Activated T-cell treated with anti-CD3 and anti-CD28 coated beads, Interleukin-2, amount 50 U/mL, for 48 hours (primary cell): ENCODE measurements at places on chromosomes 3 and 15.

DNA sequence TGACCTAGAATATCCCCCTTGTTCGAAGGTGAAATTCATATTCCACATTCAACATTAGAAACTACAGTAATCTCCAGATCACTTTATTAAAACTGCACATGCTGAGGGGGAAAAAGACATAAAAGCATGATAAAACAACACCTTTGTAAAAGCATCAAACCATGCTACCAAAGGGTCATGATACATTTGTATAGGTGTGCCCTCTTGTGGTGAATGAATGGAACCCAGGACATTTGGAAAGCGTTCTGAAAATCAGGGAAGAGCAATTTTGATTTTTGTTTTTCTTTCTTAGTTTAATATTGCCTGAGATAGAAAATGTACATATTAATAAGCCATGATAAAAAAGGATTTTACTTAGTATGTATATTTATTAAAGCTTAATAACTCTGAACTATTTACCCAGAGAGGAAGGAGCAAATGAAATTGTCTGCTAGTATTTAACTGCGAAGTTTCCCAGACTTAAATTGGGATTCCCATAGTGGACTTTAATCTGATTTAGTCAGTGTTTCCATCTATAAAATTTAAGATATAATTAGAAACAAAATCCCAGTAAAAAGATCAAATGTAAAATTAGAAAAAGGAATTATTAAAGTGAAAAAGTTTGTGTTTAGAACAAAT is 105.8 kb upstream of the ARL6 start:
- DNase-seq = no peak

GRCh38 chr3:47042231-47042791 is 62.8 kb downstream of the NBEAL2 start:
- DNase-seq = no peak

GRCh38 chr3:99568663-99569335 is 69.6 kb upstream of the COL8A1 start:
- DNase-seq = no peak

GRCh38 chr3:110799271-110799670 is 272.3 kb upstream of the NECTIN3 start:
- DNase-seq = no peak

DNA sequence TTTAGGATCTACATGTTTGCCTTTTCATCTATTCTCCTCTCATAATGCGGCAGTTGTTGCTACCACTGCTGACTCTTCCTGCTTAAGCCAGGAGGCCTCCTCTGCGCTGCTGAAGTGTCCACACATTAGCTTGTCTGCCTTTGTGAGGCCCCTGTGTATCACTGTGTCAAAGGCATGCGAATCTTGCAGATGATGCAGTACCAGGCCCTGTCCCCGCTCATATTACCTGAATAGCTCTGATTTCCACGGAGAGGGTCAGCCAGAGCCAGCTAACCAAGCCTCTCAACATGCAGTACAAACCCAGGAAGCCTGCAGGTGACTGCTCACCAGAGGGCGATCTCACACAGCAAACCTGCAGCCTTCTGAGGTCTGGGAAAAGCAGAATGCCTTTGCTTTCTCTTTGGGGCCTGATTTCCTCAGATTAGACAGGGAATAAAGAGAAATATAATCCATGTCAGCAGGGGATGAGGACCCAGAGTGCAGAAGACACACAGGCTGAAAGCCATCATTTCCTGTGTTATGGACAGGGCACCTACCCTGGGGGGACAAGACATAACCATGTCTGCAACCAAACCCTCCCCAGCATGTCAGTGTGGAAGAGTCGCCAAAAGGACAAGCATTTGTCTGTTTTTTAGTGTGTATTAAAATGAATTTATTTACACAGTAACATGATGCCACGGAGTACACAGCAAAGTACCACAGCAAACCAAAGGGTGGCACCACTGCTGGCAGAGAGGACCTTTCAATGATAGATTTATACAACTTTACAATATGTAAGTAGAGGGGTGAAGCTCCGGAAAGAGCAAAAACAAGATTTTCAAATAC is 36.8 kb upstream of the TSPAN3 start:
- peak; percentile 52 for DNase-seq

DNA sequence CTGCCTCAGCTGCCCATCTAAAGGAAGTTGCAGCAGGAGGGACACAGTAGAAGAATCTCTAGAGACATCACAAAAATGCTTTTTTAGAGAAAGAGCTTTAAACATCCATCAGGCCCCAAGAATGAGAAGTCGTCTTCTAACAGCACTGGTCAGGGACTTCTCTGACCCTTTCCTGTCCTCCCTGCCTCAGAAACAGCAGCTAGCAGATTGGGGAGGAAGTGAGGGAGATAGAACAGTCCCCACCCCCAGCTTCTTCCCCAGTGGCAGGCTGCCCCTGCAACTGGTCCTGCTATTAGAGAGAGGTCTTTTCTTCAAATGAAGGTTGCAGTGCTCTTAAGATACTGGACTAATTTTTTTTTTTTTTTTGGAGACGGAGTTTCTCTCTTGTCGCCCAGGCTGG is 55.1 kb downstream of the PDE8A start:
- no peak for DNase-seq

DNA sequence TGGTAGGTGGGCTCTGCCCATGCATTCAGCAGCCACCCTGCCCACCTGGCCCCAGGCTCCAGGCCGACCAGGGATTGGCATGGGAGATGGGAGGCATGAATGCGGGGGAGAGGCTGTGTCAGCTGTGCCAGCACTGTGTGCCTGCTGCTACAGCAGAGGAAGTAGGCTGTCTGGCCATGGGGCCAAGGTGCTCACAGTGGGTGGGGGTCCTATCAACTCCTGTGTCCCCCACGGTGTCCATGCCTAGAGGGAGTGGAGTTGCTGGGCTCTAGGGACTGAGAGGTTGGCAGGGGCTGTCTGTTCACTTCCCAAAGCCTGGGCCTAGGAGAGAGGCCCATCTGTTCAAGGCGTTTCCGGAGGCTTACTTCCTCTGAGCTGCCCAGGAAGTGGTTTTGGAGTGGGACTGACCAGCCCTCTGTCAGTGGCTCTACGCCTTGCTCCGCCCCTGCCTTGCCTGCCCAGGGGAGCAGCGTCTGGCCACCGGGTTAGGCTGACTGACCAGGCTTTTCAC is 5.8 kb downstream of the PRKCD start:
- DNase-seq = no peak

- no peak for DNase-seq
Measured at GRCh38 chr3:104943974-104944373, 422.7 kb upstream of the ALCAM start.

DNA sequence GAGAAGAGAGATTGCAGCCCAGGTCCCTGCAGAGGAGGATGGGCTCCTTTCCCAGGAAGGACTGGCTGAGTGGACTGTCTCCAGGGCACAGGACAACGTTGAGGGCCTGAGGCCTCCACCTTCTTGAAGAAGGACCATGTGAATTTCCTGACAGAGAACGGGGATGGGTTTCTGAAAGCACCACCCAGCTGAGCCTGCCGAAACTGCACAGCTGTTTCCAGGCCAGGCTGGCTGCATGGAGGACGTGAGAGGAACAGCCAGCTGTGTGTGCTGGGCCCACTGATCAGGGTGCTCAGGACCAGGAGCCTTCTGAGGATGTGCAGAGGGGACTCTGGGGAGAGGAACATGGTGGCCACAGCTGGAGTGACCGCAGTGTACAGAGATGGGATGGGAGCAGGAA is 39.2 kb downstream of the HMCES start:
- DNase-seq = no peak

GRCh38 chr15:65902373-65902772 is 33.1 kb downstream of the RAB11A start:
- DNase-seq = no peak

DNA sequence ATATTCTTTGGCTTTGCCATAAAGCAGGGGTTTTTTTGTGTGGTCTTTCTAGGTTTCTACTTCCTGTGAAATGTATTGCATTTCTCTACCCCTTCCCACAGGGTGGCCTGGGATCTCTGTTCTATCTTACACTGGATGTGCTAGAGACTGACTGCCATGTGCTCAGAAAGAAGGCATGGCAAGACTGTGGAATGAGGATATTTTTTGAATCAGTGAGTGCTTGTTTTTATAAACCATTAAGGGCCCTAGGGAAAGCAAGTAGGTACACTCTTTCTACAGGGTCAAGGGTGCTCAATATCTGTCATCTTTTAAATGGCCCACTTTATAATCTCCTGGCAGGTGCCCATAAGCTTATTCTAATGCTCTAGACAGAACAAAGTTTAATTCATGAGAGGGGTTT is 730 bp downstream of the FETUB start:
- no peak for DNase-seq

GRCh38 chr15:70025413-70026296 is 72.1 kb downstream of the TLE3 start:
- no peak for DNase-seq

DNA sequence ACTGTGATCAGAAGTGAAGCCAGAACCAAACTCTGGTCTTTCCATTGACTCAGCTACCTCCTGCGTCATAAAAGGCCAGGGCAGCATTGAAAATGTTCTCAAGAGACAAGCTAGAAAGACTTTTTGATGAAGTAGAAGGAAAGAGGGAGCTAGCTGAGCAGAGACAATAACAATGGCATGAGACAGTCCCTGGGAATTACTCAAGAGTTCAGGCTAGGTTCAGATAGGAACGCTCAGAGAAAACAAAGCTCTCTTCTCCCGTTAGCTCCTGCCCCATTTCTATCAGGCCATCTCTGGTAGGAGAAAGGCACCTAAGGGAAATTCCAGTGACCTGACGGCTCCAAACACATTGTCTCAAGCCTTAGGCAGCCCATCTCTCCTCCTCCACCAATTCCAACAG is 7.0 kb upstream of the OXTR start:
- DNase-seq = no peak

DNA sequence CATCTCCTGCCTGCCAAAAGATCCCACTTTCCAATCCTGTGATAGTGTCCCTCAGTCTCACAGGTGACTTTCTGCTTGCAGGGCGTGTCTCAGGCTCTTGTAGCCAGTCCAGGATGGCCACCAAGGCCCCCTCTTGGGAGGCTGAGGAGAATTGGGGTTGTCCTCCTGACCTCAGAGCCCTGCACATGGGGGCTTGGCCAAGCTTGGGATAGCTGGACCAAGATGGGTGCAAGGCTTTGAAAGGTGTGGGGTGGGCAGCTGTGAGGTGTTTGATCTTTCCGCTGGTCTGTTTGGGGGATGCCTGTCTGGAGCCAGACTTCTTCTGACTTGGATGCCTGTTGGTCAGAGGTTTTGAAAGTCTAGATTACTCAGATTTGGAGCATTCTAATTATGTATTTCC is 12.0 kb upstream of the CPNE9 start:
- no peak for DNase-seq

DNA sequence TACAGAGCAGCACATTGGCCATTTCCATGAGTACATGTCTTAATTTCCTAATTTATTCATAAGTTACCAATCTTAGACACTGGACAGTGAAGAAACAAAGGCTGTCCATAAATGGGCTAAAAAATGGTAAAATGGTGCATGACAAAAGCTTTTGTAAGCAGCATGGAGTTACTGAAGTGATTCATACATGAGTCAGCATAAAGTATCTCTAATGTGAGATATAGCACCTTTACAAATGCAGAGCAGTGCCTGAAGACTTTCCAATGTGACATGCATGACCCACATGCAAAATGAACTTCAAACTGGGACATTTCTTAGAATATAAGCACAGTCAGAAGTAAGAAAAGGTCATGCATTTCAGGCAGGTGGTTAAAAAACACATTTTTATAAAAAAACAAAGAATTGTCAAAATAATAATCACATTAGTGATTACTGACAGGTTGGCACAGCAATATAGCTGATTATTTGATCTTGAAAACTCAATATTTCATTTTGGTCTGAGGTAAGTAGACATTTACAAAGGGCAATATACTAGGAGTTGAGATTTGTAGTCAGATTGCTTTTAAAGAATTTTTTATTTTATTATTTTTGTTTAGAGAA is 299.3 kb downstream of the PLCL2 start:
- DNase-seq = no peak

DNA sequence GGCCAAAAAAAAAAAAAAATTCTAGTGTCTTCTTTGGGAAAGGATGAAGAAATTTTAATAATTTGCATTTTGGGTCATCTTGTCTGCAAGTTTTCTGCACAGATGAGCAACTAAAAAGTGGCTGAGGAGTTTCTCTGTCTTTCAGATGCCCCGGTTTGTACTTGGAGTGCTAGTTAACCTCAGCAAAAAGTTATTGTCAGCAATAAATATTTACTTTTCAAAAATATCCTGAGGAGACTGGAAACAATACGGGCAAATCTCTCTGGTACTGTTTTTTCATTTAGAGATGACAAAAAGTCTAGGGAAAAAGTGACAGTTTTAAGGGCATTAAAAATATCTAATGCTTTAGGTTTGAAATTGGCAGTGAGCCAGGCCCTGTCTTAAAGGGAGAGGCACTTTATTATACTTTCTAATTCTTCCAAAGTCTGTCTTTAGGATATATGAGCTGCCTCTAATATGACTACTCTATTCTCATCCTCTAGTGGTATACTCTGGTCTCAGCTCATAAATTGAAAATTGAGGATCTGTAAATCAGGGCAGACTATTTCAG is 436.0 kb upstream of the NR2F2 start:
- no peak for DNase-seq

- peak; percentile 60 for DNase-seq
Measured at GRCh38 chr3:3127432-3128010, 781 bp downstream of the TRNT1 start.

GRCh38 chr3:23706111-23706510 is 99.6 kb upstream of the UBE2E1 start:
- no peak for DNase-seq

GRCh38 chr15:58994906-58995453 is 7.5 kb downstream of the RNF111 start:
- DNase-seq = no peak

GRCh38 chr15:88605189-88606069 is 15.7 kb upstream of the AEN start:
- peak; percentile 64 for DNase-seq

DNA sequence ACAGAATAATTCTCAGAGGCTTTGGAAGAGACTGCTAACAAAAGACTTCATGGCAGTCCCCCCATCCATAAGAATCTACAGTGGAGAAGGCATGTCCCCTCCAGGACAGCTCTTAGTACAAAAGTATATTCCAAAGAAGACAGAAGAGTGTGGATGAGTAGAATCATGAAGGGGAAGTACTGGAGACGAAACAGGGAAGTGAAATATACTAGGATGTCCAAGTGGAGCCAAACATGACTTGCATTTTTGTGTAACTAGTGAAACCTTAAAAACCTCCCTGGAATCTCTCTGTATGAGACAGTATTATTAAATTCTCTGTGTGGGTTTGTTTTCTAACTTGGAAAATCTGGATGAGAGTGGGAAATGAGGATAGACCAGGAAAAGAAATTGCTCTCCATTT is 312.4 kb downstream of the RSL24D1 start:
- no peak for DNase-seq

DNA sequence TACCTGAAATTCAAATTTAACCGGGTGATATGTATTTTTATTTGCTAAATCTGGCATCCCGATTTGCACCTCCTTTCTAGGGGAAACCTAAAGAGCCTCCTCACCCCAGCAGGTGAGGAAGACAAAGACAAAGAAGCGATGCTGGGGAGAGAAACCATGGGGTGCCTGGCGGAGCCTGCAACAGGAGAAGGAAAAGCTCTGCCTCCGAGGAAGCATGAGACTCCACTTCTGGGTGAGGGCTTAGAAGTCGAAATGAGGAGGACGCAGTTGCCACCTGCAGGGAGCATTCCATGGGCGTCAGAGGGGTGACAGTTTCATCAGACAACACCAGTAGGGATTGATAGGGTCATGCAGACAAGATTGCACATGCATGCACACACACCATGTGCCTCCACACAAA is 30.5 kb upstream of the LYZL4 start:
- no peak for DNase-seq
